ENCODE measurements at places on chromosomes 12 and 14. TPM values are rescaled to one million over a fixed set of nuclear protein-coding genes. Genes with fewer than 3 reads are reported as not detected.
A peak's percentile ranks its signal among the peaks of the same experiment; 100 is the strongest.

- peaks cover 4% of the 10 kb centered on the region for H3K4me1 ChIP-seq
- DNase-seq = no peak
- no peaks in the 10 kb centered on the region for H3K27me3 ChIP-seq
- H3K27ac ChIP-seq = peak overlapping the region; percentile 27
These were observed 25.8 kb downstream of the TAOK3 start for GRCh38 chr12:118346895-118347294.

GRCh38 chr14:102537981-102538601, 28.5 kb upstream of the ANKRD9 start:
- no peak overlapping the region for H3K27ac ChIP-seq
- DNase-seq = no peak
- H3K4me1 ChIP-seq = peaks cover 27% of the 10 kb centered on the region
- no peaks in the 10 kb centered on the region for H3K36me3 ChIP-seq

- no peak overlapping the region for H3K4me3 ChIP-seq
- H3K36me3 ChIP-seq = no peaks in the 10 kb centered on the region
- H3K27me3 ChIP-seq = no peaks in the 10 kb centered on the region
- DNase-seq = no peak
- H3K4me1 ChIP-seq = peaks cover 9% of the 10 kb centered on the region
These were observed 131.6 kb downstream of the SAMD4A start for GRCh38 chr14:54698501-54698900.

GRCh38 chr12:85747941-85748495, 88.2 kb downstream of the RASSF9 start:
- no peak overlapping the region for H3K27ac ChIP-seq
- no peak overlapping the region for H3K4me3 ChIP-seq
- DNase-seq = no peak
- no peaks in the 10 kb centered on the region for H3K27me3 ChIP-seq
- H3K4me1 ChIP-seq = no peaks in the 10 kb centered on the region

- no peak for DNase-seq
- H3K4me3 ChIP-seq = no peak overlapping the region
- H3K27ac ChIP-seq = no peak overlapping the region
- H3K36me3 ChIP-seq = no peaks in the 10 kb centered on the region
- no peaks in the 10 kb centered on the region for H3K4me1 ChIP-seq
These were observed 113.0 kb upstream of the NTF3 start for GRCh38 chr12:5318874-5319273.

GRCh38 chr14:104694991-104695659, 5.7 kb downstream of the INF2 start:
- peaks cover 100% of the 10 kb centered on the region for H3K4me1 ChIP-seq
- no peak for DNase-seq
- H3K36me3 ChIP-seq = peaks cover 84% of the 10 kb centered on the region
- peaks cover 2% of the 10 kb centered on the region for H3K27me3 ChIP-seq
- peak overlapping the region; percentile 86 for H3K27ac ChIP-seq

DNA sequence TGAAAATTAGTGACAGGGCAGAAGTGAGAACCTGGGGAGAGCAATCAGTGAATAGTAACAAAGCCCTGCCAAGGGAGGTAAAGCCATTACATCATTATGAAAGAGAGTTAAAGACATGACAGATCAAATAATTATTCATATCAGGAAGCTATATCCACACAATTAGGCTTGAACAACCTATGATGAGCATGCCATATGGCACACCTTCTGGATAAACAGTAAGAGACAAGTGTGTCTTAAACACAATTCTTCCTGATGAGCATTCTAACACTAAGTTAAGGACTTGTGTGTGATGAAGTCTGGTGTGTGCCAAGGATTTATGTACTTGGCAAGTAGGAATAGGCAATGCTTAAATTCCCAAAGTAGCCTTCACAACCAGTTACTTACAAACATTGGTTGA, 76.1 kb downstream of the GALNT4 start:
- H3K36me3 ChIP-seq = no peaks in the 10 kb centered on the region
- no peaks in the 10 kb centered on the region for H3K4me1 ChIP-seq
- no peak overlapping the region for H3K27ac ChIP-seq

- H3K27me3 ChIP-seq = no peaks in the 10 kb centered on the region
- H3K4me3 ChIP-seq = no peak overlapping the region
- no peaks in the 10 kb centered on the region for H3K36me3 ChIP-seq
These were observed 36.1 kb downstream of the SSPN start for GRCh38 chr12:26231470-26231869.

- H3K27me3 ChIP-seq = no peaks in the 10 kb centered on the region
- H3K4me3 ChIP-seq = no peak overlapping the region
- no peak overlapping the region for H3K27ac ChIP-seq
- DNase-seq = no peak
These were observed 646.5 kb upstream of the SEL1L start for GRCh38 chr14:82180139-82180538.

DNA sequence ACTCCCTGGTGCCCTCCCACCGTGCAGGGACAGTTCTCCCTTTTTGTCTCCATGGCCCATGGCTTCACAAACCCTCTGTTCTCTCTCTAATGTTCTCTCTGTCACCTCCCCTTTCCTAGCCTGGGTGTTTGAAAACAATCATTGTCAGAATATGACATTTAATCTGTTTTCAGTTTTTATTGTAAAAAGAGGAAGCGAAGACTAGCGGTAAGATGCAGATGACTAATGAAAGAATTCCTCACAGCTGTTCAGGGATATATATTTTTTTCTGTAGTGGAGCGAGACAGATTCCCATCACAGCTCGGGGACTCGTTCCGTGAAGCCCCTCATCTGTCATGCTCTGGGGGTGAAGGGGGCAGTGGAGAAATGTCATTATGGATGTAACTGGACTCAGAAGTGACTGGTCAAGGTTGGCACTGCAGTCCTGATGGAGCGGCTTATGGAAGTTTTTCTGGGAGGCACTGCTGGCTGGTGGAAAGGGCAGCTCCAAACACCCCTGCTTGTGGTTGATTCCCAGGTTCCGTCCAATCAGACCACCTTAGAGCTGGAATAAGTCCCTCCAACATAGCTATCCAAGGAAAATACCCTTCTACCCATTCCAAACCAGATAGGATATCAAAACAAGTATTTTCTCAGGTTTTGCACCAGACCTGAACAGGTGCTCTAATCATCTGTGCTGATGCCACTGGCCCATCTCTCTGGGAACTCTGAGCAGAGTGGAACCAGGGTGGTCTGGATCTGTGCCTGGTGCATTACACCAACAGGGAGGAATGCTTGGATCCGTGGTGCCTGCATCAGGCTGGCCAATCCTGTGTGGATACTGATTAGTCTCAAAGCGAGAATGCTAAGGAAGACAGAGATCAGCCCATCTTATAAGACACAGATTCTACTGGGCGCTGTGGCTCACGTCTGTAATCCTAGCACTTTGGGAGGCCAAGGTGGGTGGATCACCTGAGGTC, 84.7 kb downstream of the GPATCH2L start:
- no peaks in the 10 kb centered on the region for H3K36me3 ChIP-seq
- no peak overlapping the region for H3K27ac ChIP-seq
- H3K4me3 ChIP-seq = no peak overlapping the region
- DNase-seq = no peak

DNA sequence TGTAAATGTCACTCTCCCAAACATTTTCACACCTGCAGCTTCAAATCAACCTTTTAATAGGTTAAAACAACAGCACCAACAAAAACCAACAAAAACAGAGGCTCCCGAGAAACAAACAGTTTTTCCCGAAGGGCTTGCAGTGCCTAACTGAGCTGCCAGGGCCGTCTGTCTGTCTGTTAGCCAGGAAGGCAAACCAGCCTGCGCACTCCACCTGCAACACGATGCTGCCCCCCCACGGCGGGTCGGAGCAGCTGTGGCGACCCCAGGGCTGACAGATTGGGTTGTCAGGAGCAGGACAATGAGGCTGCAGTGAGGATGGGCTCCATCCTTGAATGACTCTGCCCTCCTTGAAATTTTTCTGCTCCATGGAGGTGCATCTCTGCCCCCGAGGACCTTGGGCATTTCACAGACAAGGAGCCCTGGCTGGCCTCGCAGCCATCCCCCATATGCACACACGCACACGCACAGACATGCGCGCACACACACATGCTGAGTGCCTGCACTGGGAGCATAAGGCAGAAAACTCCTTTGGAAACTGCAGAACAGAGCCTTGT, 2.6 kb downstream of the RTL1 start:
- H3K27ac ChIP-seq = no peak overlapping the region
- H3K27me3 ChIP-seq = peaks cover 7% of the 10 kb centered on the region
- no peak overlapping the region for H3K4me3 ChIP-seq
- H3K36me3 ChIP-seq = peaks cover 35% of the 10 kb centered on the region

- no peak for DNase-seq
- no peak overlapping the region for H3K27ac ChIP-seq
These were observed 15.6 kb downstream of the ZBTB39 start for GRCh38 chr12:56990648-56991318.

GRCh38 chr14:50937325-50937724, 7.0 kb downstream of the PYGL start:
- DNase-seq = no peak
- H3K4me1 ChIP-seq = no peaks in the 10 kb centered on the region
- H3K36me3 ChIP-seq = no peaks in the 10 kb centered on the region
- no peaks in the 10 kb centered on the region for H3K27me3 ChIP-seq

DNA sequence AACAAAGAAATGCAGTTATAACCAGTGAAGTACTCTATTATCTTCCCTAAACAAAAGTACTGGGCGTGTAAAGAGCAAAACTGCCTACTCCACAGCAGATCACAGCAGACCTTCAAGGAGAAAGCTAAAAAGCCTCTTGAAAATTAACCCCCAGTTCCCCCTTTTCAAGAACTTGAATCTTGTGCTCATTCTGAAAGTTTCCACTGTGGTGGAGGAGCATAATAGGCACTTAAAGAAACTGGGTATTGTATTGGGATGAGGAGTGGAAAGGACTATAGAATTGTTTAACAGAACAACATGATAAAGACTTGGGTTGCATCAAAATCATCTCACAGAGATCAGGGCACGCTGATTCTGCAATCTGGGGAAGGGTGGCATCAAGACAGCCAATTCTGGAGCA, 51.1 kb downstream of the SLC25A47 start:
- peaks cover 28% of the 10 kb centered on the region for H3K4me1 ChIP-seq
- no peak overlapping the region for H3K4me3 ChIP-seq
- peak overlapping the region; percentile 96 for H3K27ac ChIP-seq
- H3K36me3 ChIP-seq = no peaks in the 10 kb centered on the region
- DNase-seq = no peak

DNA sequence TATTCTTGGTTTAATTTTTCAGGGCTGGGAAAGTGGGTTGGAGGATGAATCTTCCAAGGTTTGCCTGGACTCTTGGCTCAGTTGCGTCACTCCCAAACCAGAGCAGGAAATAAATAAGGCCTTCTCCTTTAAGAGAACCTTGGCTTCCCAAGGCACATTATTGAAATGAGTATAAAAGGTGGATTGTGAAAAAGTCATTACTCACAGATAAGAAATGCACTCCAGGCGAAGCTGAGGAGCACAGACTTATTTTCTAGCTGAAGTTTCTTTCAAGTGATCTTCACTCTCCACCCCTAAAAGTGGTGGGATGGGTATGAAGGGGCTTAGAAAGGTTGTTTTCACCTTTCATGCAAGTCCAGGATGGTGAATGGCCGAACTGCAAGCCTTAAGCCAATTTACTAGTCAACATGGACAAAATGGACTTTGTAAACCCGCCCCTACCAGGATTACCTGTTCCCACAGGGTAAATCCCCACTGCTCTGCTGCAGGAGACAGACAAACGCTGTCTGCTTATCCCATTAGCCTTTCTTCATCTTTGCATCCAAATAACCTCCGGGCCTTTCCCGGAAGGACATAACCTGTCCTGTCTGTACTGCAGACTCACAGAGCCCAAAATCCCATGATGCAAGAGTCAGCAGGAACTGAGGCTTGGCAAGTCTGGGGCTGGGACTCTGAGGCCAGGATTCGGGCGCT, 207.6 kb downstream of the BCL11B start:
- H3K36me3 ChIP-seq = no peaks in the 10 kb centered on the region
- peaks cover 7% of the 10 kb centered on the region for H3K4me1 ChIP-seq
- H3K27me3 ChIP-seq = no peaks in the 10 kb centered on the region
- H3K4me3 ChIP-seq = no peak overlapping the region

GRCh38 chr14:90811641-90812040, 4.6 kb downstream of the TTC7B start:
- H3K36me3 ChIP-seq = no peaks in the 10 kb centered on the region
- no peak overlapping the region for H3K4me3 ChIP-seq
- peaks cover 39% of the 10 kb centered on the region for H3K4me1 ChIP-seq

- H3K4me3 ChIP-seq = no peak overlapping the region
- H3K27ac ChIP-seq = no peak overlapping the region
- no peaks in the 10 kb centered on the region for H3K4me1 ChIP-seq
- DNase-seq = no peak
- H3K27me3 ChIP-seq = no peaks in the 10 kb centered on the region
- peaks cover 5% of the 10 kb centered on the region for H3K36me3 ChIP-seq
These were observed 50.9 kb downstream of the PROX2 start for GRCh38 chr14:74824997-74825396.

DNA sequence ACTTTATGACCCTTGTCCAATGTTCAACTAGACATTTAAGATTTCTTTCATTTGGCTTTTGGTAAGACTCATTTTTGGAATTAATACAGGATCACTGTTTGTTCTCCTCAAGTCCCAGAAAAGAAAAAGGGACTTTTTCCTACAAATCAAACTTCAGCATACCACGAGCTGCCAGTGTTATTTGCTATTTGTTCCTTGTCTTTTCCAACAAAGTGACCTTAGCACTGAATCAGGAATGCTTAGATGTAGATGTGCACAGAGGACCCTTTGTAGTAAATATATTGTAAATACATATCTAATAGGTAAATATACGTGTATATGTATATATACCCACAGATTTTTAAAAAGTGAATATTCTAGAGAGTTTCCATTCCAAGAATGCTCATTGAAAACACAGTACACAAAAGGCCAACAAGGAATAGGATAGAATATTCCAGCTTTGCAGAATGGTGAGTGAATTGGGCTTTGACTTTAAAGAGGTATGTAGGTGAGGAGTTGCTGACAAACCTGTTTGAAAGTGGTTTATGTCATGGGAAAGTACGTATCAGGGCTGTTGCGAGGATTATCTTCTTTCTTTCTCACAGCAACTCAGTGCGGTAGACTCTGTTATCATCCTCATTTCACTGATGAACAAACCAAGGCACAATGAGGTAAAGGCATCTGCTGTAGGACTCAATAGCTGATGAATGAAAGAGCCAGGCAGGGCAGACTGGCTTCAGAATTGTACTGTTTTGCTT, 65.0 kb downstream of the HMGA2 start:
- no peaks in the 10 kb centered on the region for H3K36me3 ChIP-seq
- no peak for DNase-seq
- peaks cover 16% of the 10 kb centered on the region for H3K4me1 ChIP-seq
- no peak overlapping the region for H3K4me3 ChIP-seq

Gene KRT85
- not detected for total RNA-seq

Gene CIDEB
- total RNA-seq = 4.9 TPM

Gene ACTN1
- total RNA-seq = 45.6 TPM

Gene DBX2
- 5.0 TPM for total RNA-seq

Gene INHBE
- total RNA-seq = not detected

Measured in spinal cord (tissue), 10 donors.